Stimulated activated CD8-positive, alpha-beta memory T cell treated with anti-CD3 and anti-CD28 coated beads, Interleukin-7, amount 100 ng/mL, for 48 hours (primary cell): ENCODE measurements at places on chromosomes 6 and 20.

- no peak for DNase-seq
These were observed 863.9 kb upstream of the MANEA start for GRCh38 chr6:94713446-94713845.

GRCh38 chr6:423055-423798 is 31.7 kb downstream of the IRF4 start:
- no peak for DNase-seq

GRCh38 chr6:52543729-52544601 is 32.9 kb downstream of the TRAM2 start:
- no peak for DNase-seq

DNA sequence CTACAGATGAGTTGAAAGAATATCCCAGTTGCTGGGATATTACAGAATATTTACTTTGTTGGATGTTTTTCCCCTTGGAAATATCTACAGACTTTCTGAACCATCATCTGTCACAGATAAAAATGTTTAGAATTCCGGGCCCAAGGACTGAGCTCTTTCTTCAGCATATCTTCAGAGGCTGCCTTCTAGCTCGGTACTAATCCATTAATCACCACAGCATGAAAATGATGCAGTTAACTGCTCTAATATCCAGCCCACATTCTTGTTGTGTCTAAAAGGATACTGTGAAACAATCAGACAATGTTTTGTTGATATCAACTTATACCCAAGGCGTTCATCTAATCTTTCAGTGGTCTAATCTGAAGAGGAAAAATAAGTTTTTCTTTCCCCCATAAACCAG is 247.4 kb downstream of the TBC1D32 start:
- DNase-seq = no peak

GRCh38 chr6:158847786-158848185 is 28.6 kb upstream of the EZR start:
- no peak for DNase-seq

- no peak for DNase-seq
These were observed 45.7 kb downstream of the SOBP start for GRCh38 chr6:107535626-107536025.

- no peak for DNase-seq
These were observed 95.1 kb upstream of the SASH1 start for GRCh38 chr6:148247386-148248063.

- no peak for DNase-seq
These were observed 135.3 kb upstream of the DEFB112 start for GRCh38 chr6:50185006-50185405.

- no peak for DNase-seq
These were observed 32.9 kb downstream of the COX4I2 start for GRCh38 chr20:31670371-31671228.

DNA sequence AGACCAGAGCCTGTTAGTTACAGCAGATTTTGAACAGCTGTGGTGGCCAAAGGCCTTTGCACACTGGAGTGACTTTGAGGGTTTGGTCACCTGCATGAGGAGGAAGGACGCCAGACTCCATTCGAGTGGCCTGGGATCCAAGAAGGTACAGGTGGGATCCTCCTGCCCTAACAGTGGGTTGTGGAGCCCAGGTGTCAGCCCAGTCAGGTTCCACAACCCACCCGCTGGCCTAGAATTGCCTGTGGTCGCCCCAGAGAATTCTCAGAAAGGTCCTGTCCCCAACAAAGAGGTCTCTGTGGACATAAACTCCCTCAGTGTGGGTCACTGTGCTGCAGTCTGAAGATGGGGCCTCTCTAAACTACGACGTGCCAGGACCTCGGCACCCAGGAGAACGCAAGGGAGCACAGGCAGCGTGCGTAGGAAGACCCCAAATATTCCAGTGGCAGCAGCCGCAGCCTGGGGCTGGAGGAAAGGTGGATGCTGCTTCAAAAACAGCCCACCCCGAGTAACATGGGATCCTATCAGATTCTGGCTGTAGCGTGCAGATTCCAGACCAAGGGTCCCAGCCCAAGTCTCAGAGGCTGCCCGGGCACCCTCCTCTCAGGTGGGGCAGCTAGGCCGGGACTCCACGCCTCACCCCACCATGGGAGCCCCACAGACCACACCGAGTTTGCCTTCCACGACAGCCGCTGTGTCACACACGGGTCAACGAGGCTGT is 16.0 kb downstream of the ACSS1 start:
- no peak for DNase-seq

- DNase-seq = no peak
These were observed 38.8 kb downstream of the LYRM2 start for GRCh38 chr6:89599727-89600126.

DNA sequence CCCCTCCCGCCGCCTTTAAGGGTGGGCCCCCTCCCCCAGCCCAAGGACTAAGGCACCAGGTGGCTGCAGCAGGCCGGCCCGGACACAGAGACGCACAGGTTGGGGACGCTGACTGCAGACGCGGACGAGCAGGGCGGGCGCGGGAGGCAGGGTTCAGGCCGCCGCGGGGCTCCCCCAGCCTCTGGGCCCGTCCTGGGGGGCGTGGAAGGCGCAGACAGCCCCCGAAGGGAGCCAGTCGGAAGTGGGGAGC is 9.3 kb downstream of the DUSP15 start:
- DNase-seq = no peak

- peak; percentile 8 for DNase-seq
These were observed 32.6 kb upstream of the TAB2 start for GRCh38 chr6:149284904-149285303.
